ENCODE measurements at places on chromosomes 1 and 21.

DNA sequence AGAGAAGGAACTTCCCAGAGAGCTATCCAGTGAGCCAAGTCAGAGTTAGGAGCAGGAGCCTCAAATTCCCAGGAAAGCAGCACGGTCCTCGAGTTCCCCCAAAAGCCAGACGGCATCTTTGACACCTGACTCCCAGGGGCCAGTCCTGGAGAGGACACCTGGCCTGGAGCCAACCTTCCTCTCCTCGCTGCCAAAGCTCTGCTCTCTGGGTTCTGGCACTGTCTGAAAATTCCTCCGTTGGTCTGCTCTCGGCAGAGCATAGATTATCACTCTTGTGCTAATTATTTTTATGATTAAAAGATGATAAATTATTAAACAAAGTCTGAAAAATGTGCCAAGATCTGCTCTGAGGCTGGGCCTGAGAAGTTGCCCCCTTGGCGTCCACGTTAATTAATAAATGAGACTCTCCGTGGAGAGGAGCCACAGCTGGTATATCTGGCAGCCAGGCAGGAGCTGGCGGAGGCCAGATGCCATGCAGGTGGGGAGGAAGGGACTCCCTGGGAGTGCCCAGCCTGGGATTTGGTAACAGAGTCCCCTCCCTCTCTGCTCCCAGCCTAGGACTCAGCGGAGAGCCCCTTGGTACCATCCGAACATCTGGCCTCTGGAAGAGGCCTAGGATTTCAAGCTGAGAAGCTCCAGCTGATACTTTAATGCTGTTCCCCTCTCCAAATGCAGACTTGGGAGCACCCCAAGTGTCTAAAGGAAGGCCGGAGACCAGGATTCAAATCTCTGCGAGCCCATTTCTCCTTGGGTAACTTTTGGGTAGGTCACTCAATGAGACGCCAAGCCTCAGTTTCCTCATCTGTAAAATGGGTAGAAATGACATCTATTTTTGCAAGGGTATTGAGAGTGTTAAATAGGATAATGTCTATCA, 163.7 kb upstream of the POU3F1 start:
- no peak for DNase-seq

GRCh38 chr1:3352299-3352951, 102.0 kb upstream of the ARHGEF16 start:
- no peak for DNase-seq

- DNase-seq: no peak
These were observed 99.4 kb upstream of the S1PR1 start for GRCh38 chr1:101137144-101138126.

- no peak for DNase-seq
These were observed 92.3 kb upstream of the TARDBP start for GRCh38 chr1:10920063-10920626.

DNA sequence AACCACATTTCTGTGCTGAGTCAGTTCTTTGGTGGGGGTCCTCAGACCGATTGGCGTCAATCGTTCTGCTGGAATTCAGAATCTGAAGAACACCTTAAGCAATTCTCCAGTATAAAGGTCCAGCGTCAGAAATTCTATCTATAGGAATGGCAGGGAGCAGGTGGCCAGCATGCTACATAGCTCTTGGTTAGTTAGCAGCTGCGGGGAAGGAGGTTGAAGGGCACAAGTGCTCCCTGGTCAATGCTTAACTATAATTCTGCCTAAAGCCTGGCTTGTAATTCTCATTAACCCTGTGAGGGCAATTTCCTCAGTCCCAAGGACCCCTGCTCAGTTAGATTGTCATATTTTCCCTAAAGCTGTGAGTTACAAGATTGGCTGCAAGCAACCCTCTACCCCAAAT, 54.3 kb upstream of the GALNT2 start:
- no peak for DNase-seq

GRCh38 chr1:23964790-23965740, 5.4 kb downstream of the PNRC2 start:
- DNase-seq: no peak

DNA sequence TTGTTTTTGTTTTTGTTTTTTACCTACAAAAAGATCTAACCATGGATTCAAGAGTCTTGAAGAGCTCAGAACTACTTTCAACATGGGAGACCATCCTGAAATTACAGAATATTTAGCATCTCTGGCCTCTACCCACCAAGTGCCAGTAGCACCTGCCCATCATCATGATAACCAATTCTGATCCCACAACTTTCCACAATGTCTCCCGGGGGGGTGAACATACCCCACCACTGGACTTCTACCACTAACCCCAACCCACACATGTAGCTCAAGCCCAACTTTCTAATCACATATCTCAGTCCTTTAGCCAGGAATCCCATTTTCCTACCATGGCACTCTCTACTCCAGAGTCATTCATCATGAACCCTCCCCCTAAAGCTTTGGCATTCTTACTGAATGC, 15.7 kb upstream of the IFNAR2 start:
- DNase-seq: no peak

DNA sequence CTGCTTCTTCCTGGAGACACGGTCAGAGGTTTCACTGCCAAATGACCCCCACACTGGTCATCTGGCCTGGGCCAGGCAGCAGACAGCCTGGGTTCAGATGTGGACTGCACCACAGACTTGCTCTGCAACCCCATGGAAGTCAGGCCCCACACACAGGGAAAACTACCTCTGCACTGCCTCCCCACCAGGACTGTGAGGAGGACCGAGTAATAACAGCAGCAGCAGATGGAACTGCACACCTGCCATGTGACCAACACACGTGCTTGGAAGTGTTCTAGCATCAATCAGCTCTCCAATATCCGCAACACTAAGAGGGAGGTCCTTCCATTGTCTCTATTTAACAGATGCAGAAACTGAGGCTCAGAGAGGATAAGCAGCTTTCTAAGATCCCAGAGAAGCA, 51.4 kb downstream of the SLC9A1 start:
- no peak for DNase-seq

DNA sequence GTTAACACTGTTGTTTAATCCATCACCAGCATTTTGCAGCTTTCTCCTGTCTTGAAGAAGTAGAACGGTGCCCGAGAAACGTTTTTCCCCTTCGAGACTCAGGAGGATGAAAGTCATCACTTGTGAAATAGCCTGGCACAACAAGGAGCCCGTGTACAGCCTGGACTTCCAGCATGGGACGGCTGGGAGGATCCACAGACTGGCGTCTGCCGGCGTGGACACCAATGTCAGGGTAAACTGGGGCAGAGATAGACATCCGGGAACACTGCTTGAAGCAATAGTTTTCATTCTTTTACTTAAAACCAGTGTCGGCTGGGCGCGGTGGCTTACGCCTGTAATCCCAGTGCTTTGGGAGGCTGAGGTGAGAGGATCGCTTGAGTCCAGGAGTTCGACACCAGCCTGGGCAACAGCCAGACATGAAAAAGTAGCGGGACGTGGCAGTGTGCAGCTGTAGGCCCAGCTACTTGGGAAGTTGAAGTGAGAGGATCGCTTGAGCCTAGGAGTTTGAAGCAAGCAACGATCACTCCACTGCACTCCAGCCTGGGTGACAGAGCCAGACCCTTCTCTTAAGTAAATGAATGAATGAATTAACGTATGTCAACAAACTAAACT, 945 bp downstream of the CHAF1B start:
- no peak for DNase-seq

DNA sequence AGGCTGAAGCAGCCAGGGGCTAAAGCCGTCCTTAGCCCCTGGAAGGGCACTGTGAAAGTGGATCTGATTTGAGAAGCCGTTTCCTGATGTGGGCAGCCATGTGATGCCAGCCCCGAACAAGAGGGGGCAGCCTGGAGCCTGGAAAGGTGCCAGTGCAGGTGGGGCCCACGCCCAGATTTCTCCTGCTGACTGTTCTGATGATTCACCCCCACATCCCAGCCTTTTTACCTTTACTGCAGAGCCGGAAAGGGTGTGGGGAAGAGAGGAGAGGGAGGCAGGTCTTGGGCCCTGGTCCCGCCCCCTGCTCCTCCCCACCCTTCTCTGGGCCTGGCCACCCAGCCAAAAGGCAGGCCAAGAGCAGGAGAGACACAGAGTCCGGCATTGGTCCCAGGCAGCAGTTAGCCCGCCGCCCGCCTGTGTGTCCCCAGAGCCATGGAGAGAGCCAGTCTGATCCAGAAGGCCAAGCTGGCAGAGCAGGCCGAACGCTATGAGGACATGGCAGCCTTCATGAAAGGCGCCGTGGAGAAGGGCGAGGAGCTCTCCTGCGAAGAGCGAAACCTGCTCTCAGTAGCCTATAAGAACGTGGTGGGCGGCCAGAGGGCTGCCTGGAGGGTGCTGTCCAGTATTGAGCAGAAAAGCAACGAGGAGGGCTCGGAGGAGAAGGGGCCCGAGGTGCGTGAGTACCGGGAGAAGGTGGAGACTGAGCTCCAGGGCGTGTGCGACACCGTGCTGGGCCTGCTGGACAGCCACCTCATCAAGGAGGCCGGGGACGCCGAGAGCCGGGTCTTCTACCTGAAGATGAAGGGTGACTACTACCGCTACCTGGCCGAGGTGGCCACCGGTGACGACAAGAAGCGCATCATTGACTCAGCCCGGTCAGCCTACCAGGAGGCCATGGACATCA, at the start of gene SFN:
Gene SFN, plus strand, starts transcription at position 369 of the 904 bp plus-strand sequence. Its CDS starts 64 bp downstream, at position 433.
- DNase-seq: no peak

DNA sequence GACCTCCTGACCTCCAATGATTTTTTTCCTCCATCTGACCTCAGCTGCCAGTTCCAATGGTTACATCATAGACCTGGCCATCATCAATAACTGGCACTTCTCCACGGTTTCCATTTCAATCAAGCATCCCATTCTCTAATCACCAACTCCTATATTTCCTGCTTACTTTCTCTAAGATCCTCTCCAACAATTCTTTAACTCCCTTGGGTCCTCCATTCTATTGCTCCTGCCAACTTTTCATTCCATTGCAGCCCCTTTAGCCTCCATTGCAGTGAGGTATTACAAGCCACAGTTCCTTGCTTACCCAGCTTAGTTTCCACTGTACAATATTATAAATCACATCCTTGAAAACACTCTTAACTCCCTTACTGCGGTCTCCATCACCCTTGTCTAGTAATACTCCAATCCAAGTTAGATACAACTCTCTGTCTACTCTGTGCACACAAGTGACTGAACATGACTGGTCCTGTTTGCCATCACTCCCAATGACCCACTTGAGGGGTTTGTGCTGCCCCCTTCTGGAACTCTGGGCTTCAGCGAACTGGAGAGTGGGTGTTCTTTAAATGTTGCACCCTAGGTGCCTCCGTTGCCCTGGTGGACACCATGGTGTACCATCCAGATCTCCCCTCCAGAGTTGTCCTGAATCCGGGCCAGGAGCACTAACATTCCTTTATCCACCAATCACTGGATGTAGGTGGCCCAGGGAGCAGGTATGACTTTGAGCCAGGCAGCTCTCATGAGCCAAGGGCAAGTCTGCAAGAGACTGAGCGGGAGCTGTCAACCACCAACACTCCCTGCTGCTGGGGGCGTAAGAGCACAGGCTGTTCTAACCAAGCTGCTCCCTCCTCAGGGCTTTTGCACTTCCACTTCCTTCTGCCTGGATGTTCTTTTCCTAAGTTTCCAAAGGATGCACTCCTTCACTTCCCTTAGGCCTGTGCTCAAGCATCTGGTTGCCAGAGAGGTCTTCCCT, 3.7 kb upstream of the FNDC7 start:
- DNase-seq: peak; percentile 24

GRCh38 chr1:157723157-157723556, 22.6 kb upstream of the FCRL3 start:
- no peak for DNase-seq

DNA sequence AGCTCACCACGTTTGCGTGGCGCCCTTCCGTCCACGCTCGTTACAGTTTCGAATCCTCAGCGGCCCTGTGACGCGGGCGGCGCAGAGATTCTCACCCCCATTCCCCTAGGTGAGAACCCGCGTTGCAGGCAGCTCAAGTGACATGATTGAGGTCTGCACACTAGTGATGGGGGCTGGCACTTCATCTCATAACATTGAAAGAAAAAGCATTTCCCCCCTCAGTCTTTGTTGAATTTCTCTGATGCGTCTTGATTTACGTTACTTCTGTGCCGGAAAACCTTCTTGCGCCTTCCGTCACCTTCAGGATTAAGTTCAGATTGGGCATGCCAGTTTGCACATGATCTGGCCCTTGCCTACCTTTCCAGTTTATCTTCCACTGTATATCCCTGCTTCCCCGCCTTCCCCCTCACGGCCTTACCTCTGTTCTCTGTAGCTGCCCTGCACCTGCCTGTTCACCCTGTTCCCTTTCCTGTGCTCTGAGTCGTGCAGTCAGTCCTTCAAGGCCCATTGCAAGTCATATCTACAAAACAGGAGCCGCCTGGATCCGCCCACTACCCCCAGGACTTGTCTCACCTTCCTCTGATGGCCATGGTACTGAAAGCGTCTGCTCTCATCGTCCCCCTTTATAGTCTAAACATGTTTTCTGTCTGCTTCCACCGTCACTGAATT, 1.1 kb downstream of the CTPS1 start:
- peak; percentile 11 for DNase-seq

- no peak for DNase-seq
These were observed 4.1 kb upstream of the LYPD8 start for GRCh38 chr1:248759644-248760043.

GRCh38 chr1:53112861-53113260, 29.6 kb downstream of the SLC1A7 start:
- no peak for DNase-seq

GRCh38 chr1:41037116-41037903, 15.8 kb upstream of the SLFNL1 start:
- DNase-seq: no peak

- no peak for DNase-seq
These were observed 267.8 kb downstream of the C1orf94 start for GRCh38 chr1:34444516-34444915.

GRCh38 chr1:69320757-69321211, 246.9 kb upstream of the LRRC7 start:
- DNase-seq: no peak
